ENCODE measurements at places on chromosomes 1 and 21.

GRCh38 chr1:114314098-114314497 is 160.4 kb upstream of the SYT6 start:
- no peaks in the 10 kb centered on the region for H3K27me3 ChIP-seq
- H3K27ac ChIP-seq = no peak overlapping the region
- H3K36me3 ChIP-seq = no peaks in the 10 kb centered on the region
- H3K4me1 ChIP-seq = no peaks in the 10 kb centered on the region
- H3K4me3 ChIP-seq = no peak overlapping the region

GRCh38 chr1:2789986-2790581 is 11.4 kb downstream of the TTC34 start:
- DNase-seq = no peak
- H3K27me3 ChIP-seq = peaks cover 41% of the 10 kb centered on the region
- H3K4me3 ChIP-seq = no peak overlapping the region
- H3K4me1 ChIP-seq = peaks cover 3% of the 10 kb centered on the region
- H3K36me3 ChIP-seq = peaks cover 1% of the 10 kb centered on the region
- no peak overlapping the region for H3K27ac ChIP-seq

DNA sequence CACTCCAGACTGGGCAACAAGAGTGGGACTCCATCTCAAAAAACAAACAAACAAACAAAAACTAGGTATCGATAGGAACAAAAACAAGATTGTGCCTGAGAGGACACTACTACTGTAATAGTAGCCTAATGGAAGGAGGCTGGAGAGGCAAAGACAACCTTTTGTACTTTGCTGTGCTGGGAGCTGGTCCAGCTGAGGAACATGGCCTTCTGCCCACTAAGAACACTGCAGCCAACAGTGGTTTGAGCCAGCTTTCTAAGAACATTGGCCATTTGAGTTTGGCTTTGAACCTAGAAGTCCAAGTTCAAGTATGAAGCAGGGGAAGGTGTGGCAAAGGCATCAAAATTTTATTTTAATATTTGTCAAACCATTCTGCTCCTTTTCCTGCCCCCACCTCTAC is 22.7 kb upstream of the RGS8 start:
- H3K4me3 ChIP-seq = no peak overlapping the region
- peaks cover 20% of the 10 kb centered on the region for H3K4me1 ChIP-seq
- H3K27me3 ChIP-seq = no peaks in the 10 kb centered on the region
- no peaks in the 10 kb centered on the region for H3K36me3 ChIP-seq
- no peak overlapping the region for H3K27ac ChIP-seq
- no peak for DNase-seq

GRCh38 chr1:201126832-201127754 is at the start of gene ASCL5:
TSS of gene ASCL5 (minus strand) at chr1:201127184. CDS start at chr1:201115372, 11,812 bp downstream.
- no peak within 1 kb of the TSS for H3K4me3 ChIP-seq
- no peaks in the 10 kb centered on the region for H3K4me1 ChIP-seq
- H3K27me3 ChIP-seq = peaks cover 10% of the 10 kb centered on the region
- H3K27ac ChIP-seq = no peak within 1 kb of the TSS
- H3K36me3 ChIP-seq = no peaks in the 10 kb centered on the region

DNA sequence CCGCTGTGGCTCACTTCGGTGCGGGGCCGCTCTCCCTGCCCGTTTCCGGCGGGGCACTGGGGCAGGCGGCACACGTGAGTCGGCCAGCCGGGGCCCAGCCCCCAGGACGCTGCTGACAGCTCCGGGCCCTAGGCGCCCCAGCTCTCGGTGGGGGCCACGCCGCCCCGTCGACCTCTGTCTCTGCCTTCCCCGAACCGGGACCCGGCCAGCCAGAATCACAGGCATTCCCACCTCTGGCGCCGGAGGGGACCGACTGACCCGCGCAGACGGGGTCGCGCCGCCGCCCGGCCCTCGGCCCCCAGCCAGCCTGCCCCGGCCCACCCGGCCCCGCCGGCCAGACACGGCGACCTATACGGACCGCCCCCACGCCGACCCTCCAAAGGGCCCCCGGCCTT is 755 bp downstream of the SCMH1 start:
- H3K4me1 ChIP-seq = peaks cover 21% of the 10 kb centered on the region
- peak overlapping the region; percentile 83 for H3K27ac ChIP-seq
- H3K27me3 ChIP-seq = peaks cover 2% of the 10 kb centered on the region
- H3K36me3 ChIP-seq = peaks cover 4% of the 10 kb centered on the region
- H3K4me3 ChIP-seq = peak overlapping the region; percentile 78
- DNase-seq = peak; percentile 63

GRCh38 chr1:92105546-92106081 is 25.5 kb downstream of the BTBD8 start:
- H3K27ac ChIP-seq = no peak overlapping the region
- peaks cover 3% of the 10 kb centered on the region for H3K36me3 ChIP-seq
- no peak overlapping the region for H3K4me3 ChIP-seq

DNA sequence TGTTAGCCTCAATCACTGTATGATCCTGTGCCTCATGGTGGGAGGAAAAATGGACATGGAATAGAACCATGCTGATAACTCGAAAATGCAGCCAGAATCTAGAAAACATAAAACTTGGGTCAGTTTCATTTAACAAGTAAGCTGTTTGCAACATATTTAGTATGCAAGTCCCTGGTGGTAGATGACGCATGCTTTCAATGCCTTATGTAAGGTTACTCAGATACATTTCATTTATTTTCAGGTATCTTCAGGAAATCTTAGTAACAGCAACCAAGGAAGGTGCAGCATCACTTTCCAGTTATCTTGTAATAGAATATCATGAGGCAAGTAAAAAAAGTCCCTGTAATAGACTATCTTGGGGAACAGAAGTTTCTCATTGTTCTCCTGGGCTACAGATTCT is 92.9 kb downstream of the RYR2 start:
- no peaks in the 10 kb centered on the region for H3K36me3 ChIP-seq
- no peak overlapping the region for H3K27ac ChIP-seq
- H3K4me1 ChIP-seq = no peaks in the 10 kb centered on the region
- no peak overlapping the region for H3K4me3 ChIP-seq
- H3K27me3 ChIP-seq = peaks cover 2% of the 10 kb centered on the region
- no peak for DNase-seq

DNA sequence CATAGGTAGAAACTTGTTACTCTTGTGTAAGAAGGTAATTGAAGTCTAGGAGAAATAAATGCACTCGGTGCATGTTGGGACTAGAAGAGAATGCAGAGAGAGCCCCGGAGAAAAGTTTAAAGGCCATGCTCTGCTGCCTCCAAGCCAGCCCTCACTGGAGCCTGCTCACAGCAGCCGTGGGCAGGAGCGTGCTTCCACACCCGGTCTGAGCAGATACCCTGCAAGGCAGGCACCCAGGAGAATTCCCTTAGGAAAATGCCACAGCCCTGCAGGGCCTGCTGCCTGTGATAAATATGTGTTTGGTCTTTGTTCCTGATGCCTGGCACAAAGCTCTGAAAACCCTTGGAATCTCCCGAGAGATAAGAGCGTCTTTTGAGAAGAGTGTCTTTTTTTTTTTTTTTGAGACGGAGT is 22.8 kb downstream of the C2CD2 start:
- no peak overlapping the region for H3K4me3 ChIP-seq
- peaks cover 9% of the 10 kb centered on the region for H3K27me3 ChIP-seq
- H3K36me3 ChIP-seq = no peaks in the 10 kb centered on the region
- peaks cover 23% of the 10 kb centered on the region for H3K4me1 ChIP-seq

- no peak overlapping the region for H3K4me3 ChIP-seq
- peaks cover 31% of the 10 kb centered on the region for H3K4me1 ChIP-seq
- no peaks in the 10 kb centered on the region for H3K27me3 ChIP-seq
- no peak overlapping the region for H3K27ac ChIP-seq
- H3K36me3 ChIP-seq = peaks cover 18% of the 10 kb centered on the region
- DNase-seq = no peak
Measured at GRCh38 chr1:40976952-40977690, 2.4 kb upstream of the CTPS1 start.

DNA sequence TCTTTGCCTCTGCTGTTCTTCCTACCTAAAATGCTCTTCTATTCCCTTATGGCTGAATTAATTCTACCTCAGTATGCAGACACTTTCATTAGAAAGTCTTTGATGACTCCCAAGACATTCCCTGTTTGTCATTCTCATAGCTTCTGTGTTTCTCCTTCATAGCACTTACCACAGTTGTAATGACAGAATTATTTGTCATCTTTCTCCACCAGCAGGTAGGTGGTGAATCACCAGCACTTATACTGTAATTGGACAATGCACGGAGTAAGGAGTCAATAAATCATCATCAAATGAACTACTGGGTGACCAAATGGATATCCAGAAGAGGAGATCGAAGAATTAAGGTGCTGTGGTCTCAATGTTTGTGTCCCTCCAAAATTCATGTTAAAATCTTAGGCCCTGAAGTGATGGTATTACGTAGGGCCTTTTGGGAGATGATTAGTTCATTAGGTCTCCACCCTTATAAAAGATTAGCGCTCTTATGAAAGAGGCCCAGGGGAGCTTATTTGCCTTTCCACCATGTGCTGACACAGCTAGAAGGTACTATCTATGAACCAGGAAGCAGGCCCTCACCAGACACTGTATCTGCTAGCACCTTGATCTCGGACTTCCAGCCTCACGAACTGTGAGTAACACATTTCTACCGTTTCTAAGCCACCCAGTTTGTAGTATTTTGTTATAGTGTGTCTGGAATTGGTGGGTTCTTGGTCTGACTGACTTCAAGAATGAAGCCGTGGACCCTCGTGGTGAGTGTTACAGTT is 2.4 kb upstream of the CCT8 start:
- peaks cover 29% of the 10 kb centered on the region for H3K36me3 ChIP-seq
- DNase-seq = peak; percentile 28
- H3K4me1 ChIP-seq = peaks cover 65% of the 10 kb centered on the region
- H3K4me3 ChIP-seq = peak overlapping the region; percentile 75
- H3K27ac ChIP-seq = peak overlapping the region; percentile 94

DNA sequence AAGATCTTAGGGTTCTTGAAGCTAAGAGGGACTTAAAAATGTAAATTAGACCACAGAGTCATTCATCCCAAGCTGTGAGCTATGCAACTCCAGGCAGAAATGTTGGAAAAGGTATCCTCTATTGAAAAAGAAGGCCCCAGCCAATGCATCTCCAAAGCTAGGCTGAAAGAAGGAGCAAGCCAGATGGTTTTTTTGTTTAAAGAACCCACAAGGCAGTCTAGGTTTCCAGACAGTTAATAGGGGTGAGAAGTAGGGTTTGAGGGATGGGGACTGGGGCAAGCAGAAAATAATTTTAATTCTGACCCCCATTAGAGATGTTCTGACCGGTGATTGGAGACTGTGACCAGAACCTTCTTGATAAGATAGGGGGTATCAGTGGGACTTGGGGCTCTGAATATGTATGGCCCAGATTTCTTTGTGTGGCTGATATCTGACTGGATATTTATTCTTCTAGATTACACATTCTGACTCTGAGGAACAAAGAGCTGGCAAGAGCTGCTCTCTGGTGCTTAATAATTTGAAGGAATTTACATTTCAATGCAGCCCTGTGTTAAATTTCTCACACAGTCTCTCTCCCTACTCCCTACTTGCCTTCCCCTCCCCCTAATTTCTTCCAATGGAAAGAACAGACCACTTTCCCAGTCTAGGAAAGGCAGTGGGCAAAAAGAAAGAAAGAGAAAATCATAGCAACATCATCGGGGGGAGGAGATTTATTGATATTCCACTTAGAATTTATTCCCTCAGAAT is 104.9 kb downstream of the NUF2 start:
- H3K27me3 ChIP-seq = no peaks in the 10 kb centered on the region
- no peaks in the 10 kb centered on the region for H3K4me1 ChIP-seq
- H3K4me3 ChIP-seq = no peak overlapping the region
- DNase-seq = no peak
- no peak overlapping the region for H3K27ac ChIP-seq

DNA sequence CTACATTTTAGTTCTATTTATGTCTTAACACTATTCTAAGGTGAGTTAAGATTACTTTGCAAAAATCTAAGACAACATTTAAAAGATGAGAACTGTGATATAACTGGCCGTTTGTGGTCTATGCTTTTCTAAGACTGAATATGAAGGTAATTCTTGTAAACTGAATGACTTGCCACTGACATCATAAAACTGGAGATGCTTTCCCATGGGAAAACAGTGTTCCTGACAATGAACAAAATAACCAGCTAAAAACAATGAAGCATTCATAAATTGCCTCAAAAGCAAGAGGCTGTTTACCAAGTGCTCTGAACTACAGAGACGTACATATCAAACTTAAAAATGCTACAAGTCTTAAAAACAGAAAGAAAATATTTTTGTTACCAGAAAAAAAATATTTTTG is 54.7 kb downstream of the APP start:
- H3K27ac ChIP-seq = no peak overlapping the region
- DNase-seq = no peak
- peaks cover 12% of the 10 kb centered on the region for H3K4me1 ChIP-seq
- no peaks in the 10 kb centered on the region for H3K36me3 ChIP-seq
- no peaks in the 10 kb centered on the region for H3K27me3 ChIP-seq

DNA sequence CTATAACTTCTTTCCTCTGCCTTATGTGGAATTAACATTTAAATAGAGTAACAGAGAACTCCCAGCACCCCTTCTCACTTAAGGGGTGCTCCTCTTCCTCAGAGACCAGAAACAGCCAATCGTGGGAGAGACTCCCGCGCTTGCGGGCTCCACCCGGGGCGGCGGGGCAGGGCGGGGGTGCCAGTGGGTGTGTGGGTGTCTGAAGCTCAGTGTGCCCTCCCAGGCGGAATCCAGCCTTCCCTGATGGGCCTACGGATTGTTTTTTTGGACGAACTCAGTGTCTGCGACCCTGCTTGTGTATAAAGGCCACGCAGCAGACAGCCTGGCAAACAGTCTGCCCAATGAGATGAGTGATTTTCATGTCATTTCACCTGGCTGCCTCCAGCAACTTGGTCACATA is 6.2 kb downstream of the RCC2 start:
- no peaks in the 10 kb centered on the region for H3K27me3 ChIP-seq
- no peak overlapping the region for H3K4me3 ChIP-seq
- H3K36me3 ChIP-seq = peaks cover 62% of the 10 kb centered on the region
- no peak overlapping the region for H3K27ac ChIP-seq

DNA sequence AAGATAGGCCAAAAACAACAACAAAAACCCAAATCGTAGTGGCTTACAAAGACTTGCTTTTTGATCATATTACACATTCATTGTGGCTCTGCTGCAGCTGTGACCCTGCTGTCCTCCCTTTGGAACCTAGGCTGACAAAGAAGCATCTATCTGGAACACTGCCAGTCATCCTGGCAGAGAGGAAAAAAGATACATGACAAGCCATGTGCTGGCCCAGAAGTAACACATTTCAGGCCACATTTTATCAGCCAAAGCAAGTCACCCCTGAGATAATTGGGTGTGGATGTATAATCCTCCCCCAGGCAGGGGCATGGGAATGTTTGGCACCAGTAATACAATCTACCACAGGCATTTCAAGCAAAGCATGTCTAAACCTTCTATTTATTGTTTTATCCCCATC is 37.2 kb upstream of the AGO1 start:
- no peak for DNase-seq
- H3K27me3 ChIP-seq = no peaks in the 10 kb centered on the region
- no peak overlapping the region for H3K4me3 ChIP-seq
- peaks cover 1% of the 10 kb centered on the region for H3K36me3 ChIP-seq
- no peak overlapping the region for H3K27ac ChIP-seq

- H3K4me1 ChIP-seq = peaks cover 20% of the 10 kb centered on the region
- H3K36me3 ChIP-seq = peaks cover 2% of the 10 kb centered on the region
- H3K27ac ChIP-seq = no peak overlapping the region
- DNase-seq = no peak
Measured at GRCh38 chr21:45845770-45846090, 135.8 kb upstream of the COL6A1 start.

GRCh38 chr1:30402031-30402430 is 321.4 kb downstream of the MATN1 start:
- no peak overlapping the region for H3K4me3 ChIP-seq
- H3K36me3 ChIP-seq = no peaks in the 10 kb centered on the region
- H3K4me1 ChIP-seq = no peaks in the 10 kb centered on the region
- H3K27me3 ChIP-seq = no peaks in the 10 kb centered on the region
- H3K27ac ChIP-seq = no peak overlapping the region
